ENCODE measurements at places on chromosomes 12 and 14.
A peak's percentile ranks its signal among the peaks of the same experiment; 100 is the strongest.

DNA sequence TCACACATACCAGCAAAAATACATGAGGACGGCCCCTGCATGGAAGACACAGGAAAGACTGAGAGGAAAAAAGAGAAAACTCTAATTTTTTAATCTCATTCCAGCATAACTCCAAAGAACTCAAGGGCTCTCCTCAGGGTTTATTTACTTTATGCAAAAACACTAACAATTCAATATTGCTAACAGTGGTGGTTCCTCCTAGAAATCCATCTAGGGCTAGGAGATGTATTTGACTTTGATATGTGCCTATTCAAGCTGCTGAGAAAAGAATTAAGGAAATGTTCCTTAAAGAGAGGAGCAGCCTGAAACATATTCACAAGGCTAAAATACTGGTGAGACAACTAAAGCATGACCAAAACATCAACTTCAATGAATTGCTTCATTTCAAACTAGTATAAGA lies 57.0 kb downstream of the SLC25A21 start:
- DNase-seq: no peak

DNA sequence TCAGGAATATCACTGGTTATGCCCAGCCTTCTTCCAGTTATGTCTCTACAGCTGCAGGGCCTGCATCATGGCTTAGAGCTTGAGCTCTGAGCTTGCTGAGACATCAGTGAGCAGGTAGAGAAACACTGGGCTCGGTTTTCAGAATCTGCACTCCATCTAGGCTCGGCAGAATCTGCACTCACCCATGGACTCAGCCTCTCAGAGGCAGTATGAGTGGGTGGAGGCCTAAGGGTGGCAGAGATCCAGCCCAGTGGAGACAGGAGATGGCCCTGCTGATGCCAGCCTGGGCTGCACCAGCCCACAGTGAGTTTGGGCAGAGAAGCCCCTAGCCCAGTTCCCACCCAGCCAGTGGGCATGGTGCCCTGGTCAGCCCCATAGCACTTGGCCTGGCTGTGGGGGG lies 12.8 kb downstream of the KRT80 start:
- no peak for DNase-seq

GRCh38 chr12:107884769-107885694 lies 110.5 kb downstream of the ASCL4 start:
- DNase-seq: no peak

DNA sequence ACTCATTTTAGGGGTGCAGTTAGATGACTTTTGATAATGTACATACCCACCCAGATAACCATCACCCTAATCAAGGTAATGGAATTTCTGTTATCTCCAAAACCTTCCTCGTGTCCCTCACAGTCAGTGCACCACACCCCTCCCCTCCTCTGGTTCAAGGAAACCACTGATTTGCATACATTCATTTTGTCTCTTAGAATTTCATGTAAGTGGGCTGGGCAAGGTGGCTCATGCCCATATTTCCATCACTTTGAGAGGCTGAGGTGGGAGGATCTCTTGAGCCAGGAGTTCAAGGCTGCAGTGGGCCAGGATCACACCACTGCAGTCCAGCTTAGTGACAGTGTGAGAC lies 15.7 kb downstream of the ADIPOR2 start:
- no peak for DNase-seq

DNA sequence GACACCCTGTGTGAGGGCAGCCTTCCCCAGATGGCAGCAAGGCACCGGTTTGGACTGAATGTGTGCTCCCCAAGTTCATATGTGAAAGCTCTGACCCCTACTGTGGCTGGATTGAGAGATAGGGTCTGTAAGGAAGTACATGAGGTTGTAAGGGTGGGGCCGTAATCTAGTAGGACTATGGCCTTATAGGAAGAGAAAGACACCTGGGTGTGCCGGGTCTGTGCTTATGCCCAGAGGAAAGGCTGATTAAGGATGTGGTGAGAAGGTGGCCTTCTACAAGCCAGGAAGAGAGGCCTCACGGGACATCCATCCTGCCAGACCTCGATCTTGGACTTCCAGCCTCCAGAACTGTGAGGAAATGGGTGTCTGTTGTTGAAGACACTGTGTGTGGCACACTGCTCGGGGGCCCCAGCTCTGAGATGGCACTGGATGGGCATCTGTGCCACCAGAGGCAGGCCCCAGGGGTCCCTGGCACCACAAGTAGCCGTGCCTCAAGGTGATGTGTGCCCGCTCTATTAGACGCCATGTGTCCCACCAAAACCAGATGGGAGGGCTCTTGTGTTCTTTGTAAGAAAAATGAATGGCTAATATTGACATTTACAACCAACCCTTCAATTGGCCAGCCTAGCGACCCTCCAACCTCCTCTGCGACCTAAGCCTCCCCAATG lies 22.0 kb downstream of the FGF6 start:
- DNase-seq: no peak

- no peak for DNase-seq
These were observed 41.6 kb upstream of the MAP1LC3B2 start for GRCh38 chr12:116517431-116518045.

DNA sequence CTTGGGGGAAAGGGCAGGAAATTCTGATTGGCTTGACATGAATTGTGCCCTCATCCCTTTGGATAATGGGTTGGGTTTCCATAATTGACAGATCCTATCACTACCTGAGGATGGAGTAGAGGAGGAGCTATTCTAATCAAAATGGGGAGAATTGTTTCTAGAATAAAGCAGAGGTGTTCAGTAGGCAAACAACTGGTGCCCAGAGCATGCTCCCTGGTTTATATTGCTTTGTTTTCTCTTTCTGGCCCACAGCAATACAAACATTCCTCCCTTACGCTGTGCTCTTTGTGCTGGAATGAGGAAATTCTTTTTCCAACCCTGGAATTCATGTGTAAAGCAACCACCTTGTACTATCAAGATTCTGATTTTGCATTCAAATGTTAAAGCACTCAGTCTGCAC lies 147.4 kb downstream of the RASSF9 start:
- DNase-seq: peak; percentile 27

GRCh38 chr12:73125148-73125547 lies 853.0 kb downstream of the TRHDE start:
- no peak for DNase-seq

DNA sequence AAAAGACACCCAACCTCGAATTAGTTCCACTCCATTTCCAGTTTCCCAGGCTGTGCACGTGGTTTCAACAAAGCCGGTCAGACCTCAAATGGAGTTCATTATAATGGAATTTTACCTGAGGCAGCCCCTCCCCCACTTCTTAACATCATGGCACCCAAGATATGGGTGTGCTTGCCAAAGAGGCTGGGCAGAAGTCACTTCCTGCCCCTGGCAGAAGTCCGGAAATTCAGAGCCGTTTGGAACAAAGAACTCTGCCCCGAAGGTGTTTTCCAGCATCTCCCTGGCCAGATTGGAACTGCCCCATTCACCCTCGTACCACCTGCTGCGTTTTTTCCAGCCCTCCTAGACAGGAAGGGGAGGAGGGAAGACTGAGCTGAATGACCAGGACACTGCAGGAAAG lies 8.2 kb downstream of the VDR start:
- no peak for DNase-seq

DNA sequence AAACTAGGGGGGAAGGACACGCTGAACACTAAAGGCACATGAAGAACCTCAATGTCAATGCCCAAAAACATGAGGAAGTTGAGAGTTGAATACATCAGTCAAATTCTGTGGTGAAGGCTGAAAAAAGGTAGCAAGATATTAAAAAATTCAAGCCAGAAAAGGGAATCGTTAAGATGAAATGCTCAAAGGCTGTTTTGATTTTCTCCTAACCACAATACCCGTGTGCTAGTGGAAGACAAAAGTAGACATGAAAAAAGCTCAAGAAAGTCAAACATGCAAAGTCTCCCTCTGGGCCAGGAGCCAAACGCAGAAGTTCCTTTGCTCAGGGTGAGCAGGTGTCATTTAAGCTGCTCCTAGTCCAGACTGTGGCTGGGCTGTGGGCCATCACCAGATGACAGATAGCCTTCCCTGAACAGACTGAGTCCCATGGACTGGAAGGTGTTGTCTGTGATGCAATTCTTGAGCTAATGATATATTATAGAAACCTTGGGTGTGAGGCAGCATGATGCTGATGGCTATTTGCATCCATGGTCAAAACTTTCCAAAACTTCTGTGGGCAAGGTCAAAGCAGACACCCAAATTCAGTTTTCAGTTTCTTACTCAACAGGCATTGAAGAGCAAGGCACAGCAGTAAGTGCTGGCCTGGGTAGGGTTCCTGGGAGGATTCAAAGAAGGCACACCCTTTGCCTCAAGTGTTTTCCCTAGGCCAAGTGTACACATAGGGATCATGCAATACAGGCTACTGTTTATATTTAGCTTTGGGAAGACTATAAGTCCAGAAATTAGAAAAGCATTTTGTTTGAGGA lies 81.6 kb downstream of the MYRFL start:
- DNase-seq: no peak

- no peak for DNase-seq
These were observed 2.1 kb downstream of the MAP1LC3B2 start for GRCh38 chr12:116561181-116561821.

DNA sequence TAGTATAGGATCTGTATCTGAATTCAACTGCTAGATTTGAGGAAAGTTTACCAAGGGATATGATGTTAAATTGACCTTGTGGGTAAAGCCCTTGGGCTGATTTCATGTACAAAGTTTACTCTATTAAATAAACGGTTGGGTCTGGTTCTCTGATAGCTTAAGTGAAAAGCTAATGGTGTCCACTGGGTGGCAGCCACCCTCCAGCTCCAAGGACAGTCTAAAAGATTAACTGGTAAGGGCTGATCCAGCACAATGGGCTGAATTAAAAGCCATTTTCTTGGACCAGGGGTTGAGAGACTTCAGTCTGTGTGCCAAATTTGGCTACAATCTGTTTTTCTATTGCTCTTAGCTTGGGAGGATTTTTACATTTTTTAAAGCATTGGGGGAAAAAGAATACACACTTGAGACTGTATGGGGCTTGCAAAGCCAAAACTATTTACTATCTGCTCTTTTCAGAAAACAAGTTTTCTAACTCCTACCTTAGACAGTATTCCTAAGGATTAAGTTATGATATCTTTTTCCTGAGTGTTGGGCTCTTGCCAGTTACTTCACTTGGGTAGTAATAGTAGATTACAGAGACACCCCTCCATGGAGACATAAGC lies 116.5 kb downstream of the GPHN start:
- no peak for DNase-seq

DNA sequence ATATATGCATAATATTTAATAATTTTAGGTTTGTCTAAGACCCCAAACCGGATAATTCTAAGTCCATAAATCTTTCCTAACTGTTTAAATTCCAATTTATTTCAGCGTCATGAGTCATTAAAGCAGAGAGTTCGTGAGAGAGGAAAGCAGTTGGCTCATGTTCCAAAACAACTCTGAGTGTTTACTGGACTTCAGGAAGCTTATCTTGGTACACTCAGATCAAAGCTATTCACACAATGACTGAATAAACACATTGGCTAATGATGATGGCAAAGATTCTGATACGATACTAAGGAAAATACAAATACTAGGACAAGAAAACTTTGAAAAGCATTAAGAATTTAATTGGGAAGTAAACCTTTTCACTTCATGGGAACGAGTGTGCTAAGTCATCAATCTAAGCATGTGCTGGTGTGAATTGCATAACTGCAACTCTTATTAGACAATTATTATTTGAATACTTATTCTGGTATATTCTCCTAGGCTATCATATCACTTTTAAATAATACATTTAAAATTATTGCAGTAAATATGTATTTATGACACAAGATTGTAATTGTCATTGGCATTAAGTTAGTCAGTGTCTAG lies 34.8 kb upstream of the CLEC14A start:
- no peak for DNase-seq

- DNase-seq: no peak
These were observed 8.6 kb downstream of the GALNT9 start for GRCh38 chr12:132320767-132321211.

GRCh38 chr12:62693376-62694050 lies 226.9 kb downstream of the MON2 start:
- DNase-seq: no peak

GRCh38 chr12:104627990-104628830 lies 171.5 kb downstream of the CHST11 start:
- DNase-seq: no peak

GRCh38 chr14:106511006-106511799 lies 984.8 kb downstream of the TMEM121 start:
- DNase-seq: no peak

GRCh38 chr12:13252024-13252423 lies 55.5 kb downstream of the EMP1 start:
- DNase-seq: no peak

- DNase-seq: no peak
These were observed 123.0 kb upstream of the DYRK2 start for GRCh38 chr12:67525617-67525884.

- DNase-seq: no peak
These were observed 92.9 kb downstream of the BBS10 start for GRCh38 chr12:76255281-76255680.

GRCh38 chr12:126558219-126558618 lies 1493.0 kb downstream of the AACS start:
- no peak for DNase-seq

DNA sequence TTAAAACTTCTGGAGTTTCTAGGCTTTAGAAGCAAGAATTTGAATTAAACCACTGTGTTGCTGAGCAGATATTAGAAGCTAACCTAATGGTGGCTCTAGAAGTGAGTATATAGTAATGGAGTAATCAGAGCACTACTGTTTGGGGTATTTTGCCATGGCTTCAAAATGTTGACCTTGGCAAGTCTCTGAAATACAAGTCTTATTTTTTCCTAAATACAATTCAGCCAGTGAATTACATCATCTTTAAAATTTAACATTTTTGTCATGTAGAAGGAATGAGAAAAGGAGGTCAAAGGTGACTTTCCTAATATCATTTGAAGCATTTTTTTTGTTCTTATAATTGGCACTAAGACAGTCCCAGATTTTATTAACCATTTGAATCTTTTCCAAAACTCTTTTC lies 25.2 kb downstream of the PMCH start:
- DNase-seq: no peak

GRCh38 chr12:10075451-10075850 lies 23.3 kb downstream of the CLEC1A start:
- DNase-seq: no peak

DNA sequence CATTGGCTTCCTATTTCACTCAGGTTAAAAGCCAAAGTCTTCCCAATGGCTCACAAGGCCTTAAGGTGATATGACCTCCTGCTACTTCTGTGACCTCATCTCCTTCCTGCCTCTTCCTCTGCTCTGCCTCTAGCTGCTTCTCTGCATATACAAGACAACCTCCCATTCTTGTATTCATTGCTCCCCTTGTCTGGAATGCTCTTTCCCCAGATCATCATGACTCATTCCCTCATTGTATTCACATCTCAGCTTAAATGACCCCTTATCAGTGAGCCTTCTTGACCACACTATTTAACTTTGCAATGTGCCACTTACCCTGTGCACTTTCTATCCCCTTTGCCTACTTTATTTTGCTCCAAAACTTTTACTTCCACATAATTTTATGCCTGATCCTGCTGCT lies 90.2 kb downstream of the PPP1R12A start:
- DNase-seq: no peak

GRCh38 chr12:48160807-48161206 lies 3.5 kb upstream of the ASB8 start:
- no peak for DNase-seq

All from renal cortex interstitium (tissue), 15 donors.